ENCODE measurements at places on chromosomes 7 and 10. TPM values are rescaled to one million over a fixed set of nuclear protein-coding genes. Genes with fewer than 3 reads are reported as not detected.

The CFAP46 gene
- 0.22 TPM for total RNA-seq

- DNase-seq = peak; percentile 26
- no peaks in the 10 kb centered on the region for H3K27me3 ChIP-seq
- no peaks in the 10 kb centered on the region for H3K36me3 ChIP-seq
These were observed 17.1 kb downstream of the ZNF485 start for GRCh38 chr10:43623351-43623750.

DNA sequence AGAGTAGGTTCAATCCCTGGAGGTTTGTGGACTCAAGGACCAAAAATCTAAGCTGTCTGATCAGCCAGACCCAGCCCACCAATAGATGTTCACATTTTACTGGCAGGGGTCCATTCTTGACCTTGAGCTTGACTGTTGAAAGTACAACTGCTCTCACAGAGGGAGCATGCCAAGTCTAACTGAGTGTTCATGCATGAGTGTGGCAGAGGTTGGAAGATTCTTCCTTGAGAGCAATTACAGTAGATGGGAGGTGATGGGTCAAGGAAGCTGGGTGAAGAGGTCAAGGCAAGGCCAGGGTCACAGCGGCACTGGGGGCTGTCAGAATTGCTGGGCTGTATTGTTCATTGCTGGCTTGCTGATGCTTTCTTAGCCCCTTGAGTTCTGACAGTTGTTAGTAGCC lies 202.8 kb upstream of the SVIL start:
- H3K27ac ChIP-seq = no peak overlapping the region
- no peak for DNase-seq
- no peaks in the 10 kb centered on the region for H3K36me3 ChIP-seq
- H3K4me3 ChIP-seq = no peak overlapping the region
- peaks cover 57% of the 10 kb centered on the region for H3K27me3 ChIP-seq
- no peaks in the 10 kb centered on the region for H3K4me1 ChIP-seq

The TBX20 gene
- total RNA-seq = not detected

DNA sequence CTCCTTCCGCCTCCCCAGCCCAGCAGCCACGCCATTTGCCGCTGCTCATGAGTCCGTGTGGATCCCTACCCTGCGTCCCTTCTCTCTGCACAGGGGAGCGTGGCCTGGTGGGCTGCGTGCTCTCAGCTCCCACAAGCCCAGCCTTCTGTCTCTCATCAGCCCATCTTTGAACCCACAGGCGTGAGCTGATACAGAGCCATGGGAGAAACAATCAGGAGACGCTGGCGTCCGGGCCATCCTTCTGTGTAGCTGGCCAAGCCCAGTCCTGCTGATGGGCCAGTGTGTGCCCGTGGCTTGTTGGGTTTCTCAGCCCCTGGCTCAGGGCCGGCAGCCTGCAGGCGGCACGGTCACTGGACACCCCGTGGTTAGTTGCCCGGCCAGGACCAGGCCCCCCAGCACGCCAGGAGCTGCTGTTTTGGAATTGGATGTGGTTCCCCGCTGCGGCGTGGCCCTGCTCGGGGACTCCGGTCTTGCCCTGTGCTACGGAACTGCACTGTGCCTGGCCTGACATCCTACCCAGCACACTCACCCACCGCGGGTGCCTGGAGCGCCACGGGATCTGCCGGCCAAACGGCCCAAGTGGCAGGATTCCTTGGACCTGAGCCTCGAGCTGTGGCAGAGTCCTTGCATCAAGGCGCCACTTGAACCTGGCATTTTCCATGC lies 88.9 kb downstream of the ELFN1 start:
- peaks cover 14% of the 10 kb centered on the region for H3K27me3 ChIP-seq
- H3K27ac ChIP-seq = no peak overlapping the region
- no peaks in the 10 kb centered on the region for H3K4me1 ChIP-seq
- H3K4me3 ChIP-seq = no peak overlapping the region

Data from GM23248 (cell line).